ENCODE measurements at places on chromosomes 12 and 14. TPM values are rescaled to one million over a fixed set of nuclear protein-coding genes. Genes with fewer than 3 reads are reported as not detected.

DNA sequence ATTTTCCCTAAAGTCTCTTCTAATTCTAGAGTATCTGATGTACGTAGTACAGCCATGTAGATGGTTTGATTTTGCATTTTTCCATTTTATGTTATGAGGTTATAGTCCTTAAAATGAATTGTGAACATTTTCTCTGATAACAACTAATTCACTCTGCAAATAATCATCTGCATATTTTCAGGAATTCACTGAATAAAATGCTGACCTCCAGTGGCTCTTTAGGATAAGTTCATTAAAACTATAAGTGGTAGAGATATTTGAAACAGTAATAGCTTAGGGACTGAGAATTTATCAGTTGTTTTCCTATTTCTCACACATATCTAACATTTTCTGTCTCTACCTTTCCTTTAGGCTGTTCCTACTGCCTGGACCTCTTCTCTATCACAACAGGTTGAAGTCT lies 4.4 kb downstream of the MSRB3 start:
- DNase-seq, result no peak
- H3K27ac ChIP-seq, result no peak overlapping the region

GRCh38 chr14:34781242-34781641 lies 66.8 kb upstream of the CFL2 start:
- DNase-seq, result no peak
- no peaks in the 10 kb centered on the region for H3K27me3 ChIP-seq
- no peak overlapping the region for H3K27ac ChIP-seq
- H3K4me1 ChIP-seq, result no peaks in the 10 kb centered on the region
- H3K36me3 ChIP-seq, result peaks cover 53% of the 10 kb centered on the region

The JPH4 gene
- 0.85 TPM for total RNA-seq

The MYF6 gene
- total RNA-seq, result not detected

The FOXA1 gene
- 24.6 TPM for total RNA-seq
